ENCODE measurements at places on chromosomes 2 and 18.

DNA sequence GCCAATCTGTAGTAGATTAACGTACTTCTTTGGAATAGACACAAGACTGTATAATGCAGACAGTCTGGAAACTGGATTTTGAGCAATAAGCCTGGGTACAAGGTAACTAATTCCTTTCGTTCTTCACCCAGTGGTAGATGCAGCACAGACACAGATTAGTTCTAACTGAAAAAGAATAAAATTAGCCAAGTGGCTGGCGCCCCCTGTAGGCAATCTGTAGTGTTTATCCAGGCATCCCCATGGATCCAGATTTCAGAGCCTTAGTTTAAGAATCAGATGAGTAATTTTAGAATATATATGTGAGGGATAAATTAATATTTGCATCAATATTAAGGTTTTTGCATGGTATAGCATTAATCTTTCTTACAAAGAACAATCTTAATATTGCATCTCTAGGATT, 563.9 kb downstream of the DCC start:
- DNase-seq, result no peak

GRCh38 chr2:15844211-15844801, 96.0 kb upstream of the MYCN start:
- no peak for DNase-seq

DNA sequence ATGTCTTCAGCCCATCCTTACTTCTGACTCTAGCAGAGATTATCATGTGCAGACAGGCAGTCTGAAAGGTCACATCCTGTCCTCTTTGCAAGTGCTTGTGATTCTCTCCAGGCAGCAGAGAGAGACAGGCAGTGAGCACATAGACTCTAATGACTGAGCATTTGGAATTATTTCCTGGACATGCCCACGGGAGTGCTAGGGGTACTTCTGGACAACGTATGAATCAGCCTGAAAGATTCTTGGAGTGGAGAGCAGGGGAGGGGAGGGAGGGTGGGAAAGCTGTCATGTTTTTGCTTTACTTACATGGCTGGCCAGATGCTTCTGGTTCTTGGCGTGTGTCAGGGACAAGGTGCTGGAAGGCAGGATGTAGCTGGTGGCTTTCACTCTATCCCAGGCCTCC, 150.6 kb downstream of the RIF1 start:
- DNase-seq, result no peak

DNA sequence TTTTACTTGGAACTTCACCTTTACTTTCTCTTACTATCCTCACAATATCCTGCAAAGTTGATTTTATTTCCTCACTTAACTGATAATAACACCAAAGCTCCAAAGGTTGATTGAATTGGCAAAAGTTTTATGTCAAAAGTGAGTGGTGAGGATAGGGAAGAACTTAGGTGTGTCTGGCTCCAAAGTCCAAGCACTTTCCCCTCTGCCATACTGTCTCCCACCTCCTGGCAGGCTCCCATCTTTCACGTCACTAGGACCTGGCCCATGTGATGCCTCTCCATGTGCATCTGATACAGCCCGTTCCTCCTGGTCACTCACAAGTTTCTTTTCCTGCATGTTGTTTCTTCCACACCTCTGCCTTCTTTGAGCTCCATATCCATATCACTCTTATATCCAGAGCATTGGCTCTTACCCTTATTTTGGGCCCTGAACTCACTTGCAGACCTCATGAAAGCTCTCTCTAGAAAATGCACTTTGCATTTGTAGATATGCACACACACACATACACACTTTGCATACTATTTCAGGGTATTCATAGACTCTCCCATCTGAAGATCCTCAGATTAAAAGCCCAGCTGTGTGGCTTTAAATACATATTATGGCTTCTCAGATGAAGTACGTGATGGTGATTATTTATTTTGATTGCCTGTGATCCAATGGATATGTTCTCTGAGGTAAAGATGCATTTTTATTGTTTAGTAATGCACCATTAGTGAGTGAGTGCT, 12.3 kb downstream of the MEP1B start:
- no peak for DNase-seq

- no peak for DNase-seq
These were observed 39.6 kb downstream of the POLR1A start for GRCh38 chr2:86066007-86066578.

DNA sequence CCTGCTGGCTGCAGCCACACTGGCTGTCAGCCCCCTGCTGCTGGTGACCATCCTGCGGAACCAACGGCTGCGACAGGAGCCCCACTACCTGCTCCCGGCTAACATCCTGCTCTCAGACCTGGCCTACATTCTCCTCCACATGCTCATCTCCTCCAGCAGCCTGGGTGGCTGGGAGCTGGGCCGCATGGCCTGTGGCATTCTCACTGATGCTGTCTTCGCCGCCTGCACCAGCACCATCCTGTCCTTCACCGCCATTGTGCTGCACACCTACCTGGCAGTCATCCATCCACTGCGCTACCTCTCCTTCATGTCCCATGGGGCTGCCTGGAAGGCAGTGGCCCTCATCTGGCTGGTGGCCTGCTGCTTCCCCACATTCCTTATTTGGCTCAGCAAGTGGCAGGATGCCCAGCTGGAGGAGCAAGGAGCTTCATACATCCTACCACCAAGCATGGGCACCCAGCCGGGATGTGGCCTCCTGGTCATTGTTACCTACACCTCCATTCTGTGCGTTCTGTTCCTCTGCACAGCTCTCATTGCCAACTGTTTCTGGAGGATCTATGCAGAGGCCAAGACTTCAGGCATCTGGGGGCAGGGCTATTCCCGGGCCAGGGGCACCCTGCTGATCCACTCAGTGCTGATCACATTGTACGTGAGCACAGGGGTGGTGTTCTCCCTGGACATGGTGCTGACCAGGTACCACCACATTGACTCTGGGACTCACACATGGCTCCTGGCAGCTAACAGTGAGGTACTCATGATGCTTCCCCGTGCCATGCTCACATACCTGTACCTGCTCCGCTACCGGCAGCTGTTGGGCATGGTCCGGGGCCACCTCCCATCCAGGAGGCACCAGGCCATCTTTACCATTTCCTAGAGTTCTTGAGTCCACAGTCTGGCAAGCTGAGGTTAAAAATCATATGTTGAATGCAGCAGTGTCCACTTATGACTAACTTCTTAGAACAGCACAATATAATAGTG, 741 bp downstream of the GPR148 start:
- no peak for DNase-seq

GRCh38 chr2:3840611-3841155, 137.3 kb downstream of the DCDC2C start:
- DNase-seq, result no peak

- DNase-seq, result no peak
These were observed 757.8 kb downstream of the TRIB2 start for GRCh38 chr2:13474538-13474937.

GRCh38 chr2:9071032-9071431, 67.5 kb upstream of the MBOAT2 start:
- DNase-seq, result no peak

DNA sequence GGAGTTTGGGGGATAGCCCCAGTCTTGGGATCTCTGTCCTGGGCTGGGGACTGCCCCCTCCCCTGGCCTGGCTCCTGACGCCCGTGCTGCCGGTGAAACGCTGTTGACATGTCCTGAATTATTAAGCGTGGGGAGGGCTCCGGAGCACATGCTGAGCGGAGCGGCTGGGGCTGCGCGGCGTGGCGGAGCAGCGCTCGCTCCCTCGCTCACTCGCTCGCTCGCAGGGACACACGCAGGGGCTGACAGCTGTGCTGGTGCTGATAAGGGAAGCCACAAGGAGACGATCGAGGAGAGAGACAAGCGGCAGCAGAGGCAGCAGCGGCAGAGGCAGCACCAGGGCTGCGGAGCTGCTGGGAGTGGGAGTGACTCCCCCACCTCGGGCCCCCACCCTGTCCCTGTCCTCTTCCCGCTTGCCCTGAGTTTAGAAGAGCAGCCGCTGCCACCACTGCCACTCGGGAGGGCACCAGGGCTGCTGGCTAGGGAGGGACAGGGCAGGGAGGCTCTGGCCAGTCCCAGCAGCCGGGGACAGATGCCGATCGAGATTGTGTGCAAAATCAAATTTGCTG, at the start of gene ASIC4:
ASIC4 (plus strand) TSS at position 287 of the 566 bp plus-strand sequence; CDS start at position 530, 243 bp downstream.
- no peak for DNase-seq

DNA sequence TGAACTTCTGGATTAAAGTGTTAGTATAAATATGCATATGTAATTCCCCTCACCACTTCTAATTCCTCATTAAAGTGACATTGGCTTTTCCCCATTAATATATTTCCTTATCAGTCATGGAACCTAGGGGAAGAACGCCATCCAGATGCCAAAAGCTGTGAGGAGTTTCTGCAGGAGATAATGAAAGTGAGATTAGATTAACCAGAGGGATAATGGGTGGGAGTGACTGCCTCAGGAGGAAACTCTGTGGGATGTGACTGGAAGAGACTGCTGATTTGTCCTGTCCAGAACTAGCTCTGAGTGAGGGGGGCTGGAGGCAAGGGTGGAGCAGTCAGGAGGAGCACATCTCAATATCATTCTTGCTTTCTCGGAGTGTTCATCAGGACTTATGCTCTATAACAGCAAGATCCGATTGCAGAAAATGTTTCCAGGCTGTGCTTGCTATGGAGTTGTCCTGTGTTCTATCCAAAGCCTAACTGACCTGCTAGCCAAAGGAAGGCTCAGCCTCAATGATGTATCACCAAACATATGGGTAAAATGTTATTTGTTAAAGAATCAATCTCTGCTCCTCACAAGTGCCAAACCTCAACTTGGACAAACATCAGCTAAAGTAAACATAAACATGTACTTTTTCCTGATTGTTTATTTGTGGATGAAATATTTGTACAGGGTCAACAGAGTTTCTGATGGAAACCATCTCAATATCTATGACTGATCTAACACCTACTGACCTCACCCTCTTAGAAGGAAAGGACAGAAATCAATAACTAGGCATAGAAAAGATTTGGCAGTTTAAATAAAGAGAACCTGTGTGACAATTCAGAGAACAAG, 118.5 kb downstream of the ASXL3 start:
- no peak for DNase-seq

- DNase-seq, result no peak
These were observed 289.7 kb upstream of the KCNJ3 start for GRCh38 chr2:154408786-154409185.

DNA sequence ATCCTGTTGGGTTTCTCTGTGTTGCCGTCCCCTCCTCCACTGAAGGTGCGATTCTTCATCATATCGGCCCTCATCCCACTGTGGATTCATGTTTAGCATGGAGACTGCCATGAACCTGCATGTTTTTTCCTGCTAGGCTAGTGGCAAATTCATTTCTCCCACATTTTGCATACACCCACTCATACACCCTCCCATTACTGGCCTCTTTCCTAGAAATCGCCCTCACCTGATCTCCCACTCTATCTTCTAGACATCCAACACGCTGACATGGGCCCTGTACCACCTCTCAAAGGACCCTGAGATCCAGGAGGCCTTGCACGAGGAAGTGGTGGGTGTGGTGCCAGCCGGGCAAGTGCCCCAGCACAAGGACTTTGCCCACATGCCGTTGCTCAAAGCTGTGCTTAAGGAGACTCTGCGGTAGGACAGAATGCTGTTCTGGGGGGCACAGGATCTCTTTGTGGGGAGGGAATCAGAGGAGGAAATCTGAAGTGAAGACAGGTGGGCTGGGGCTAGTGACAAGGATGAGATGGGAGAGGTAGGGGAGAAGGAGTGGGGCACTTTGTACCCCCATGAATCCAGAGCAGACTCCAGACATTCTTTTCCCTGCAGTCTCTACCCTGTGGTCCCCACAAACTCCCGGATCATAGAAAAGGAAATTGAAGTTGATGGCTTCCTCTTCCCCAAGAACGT, 17.7 kb downstream of the PRKAG3 start:
- DNase-seq, result no peak

DNA sequence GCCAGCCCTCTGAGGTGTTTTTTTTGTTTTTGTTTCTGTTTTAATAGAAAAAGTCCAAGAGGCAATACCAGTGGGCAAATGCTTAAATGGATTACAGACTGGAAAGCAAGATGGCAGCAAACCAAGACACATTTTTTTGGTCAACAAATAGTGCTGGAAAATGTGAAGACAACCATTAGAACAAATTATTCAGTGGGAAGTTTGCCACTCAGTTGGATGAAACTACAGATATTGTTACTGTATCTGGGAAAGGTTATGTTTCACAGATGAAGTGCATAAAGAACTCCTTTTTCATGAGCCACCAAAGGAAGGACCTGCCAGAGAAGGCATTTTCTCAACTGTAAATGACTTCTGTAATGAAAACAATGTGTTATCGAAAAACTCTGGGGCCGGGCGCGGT, 93.0 kb upstream of the ODC1 start:
- no peak for DNase-seq

GRCh38 chr2:44778221-44778654, 163.3 kb upstream of the SIX3 start:
- no peak for DNase-seq

- no peak for DNase-seq
These were observed 84.3 kb downstream of the FAM168B start for GRCh38 chr2:131008967-131009366.

DNA sequence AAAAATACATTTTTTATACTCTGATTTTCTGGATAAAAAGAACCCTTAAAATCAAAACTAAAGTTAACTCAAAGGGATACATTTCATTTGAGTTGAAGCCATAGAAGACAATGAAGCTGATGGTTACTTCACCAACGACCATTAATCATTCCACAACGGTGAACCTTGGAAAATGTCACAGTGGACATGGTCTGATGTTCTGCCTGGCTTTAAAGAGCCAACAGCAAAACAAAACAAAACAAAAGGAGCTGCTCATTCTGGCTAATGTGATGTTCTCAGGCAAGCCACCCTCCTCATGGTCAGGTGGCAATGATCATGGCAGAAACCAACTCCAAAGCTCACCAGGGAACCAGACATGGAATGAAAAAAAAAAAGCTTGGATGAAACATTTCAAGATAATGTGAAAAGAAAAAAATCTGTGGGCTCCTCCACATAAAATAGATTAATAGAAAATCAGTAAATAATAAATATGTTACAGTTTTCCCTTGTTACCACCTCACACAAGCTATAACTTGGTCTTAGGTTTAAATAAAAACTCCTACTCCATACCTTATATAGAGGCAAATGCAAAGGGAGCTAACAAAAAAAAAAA, 90.1 kb upstream of the SERTAD2 start:
- no peak for DNase-seq

DNA sequence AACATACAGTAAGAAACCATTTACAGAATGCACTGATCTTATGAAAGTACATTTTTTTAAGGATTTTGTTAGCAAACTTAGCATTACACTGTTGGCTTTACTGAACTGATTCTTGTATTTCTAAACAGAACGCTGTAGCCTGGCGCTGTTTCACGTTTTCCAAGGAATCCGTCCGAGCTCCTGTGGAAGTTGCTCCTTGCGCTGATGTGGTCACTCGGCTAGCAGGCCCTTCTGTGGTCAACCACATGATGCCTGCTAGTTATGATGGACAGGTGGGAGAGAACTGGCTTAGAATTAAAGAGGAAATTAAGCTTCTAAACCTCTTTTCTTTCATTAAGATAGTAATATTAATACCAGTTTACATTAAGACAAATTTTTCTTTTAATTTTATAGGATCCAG, 76.8 kb downstream of the CEP192 start:
- DNase-seq, result no peak

DNA sequence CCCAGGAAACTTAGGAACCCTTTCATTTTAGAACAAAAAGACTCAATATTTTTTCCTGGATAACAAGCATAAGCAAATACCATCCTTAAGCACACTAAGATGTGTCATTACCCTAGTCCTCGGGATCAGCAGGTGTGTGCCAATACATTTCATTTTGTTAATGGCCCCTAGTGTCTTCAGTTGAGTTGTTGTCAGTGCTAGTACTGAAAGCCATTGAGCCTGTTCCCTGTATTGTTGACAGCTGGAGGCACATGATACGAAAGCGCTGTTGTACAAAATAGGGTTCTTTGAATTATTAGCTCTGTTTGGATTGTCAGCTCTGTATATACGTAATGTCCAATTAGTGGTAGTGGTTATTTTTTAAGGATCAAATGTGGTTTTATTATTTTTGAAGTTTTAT, 29.5 kb downstream of the VAPA start:
- no peak for DNase-seq

All from left lung (tissue), 14 donors.